Midbrain (tissue), 1 donor: ENCODE measurements at places on chromosomes 5 and 9.
A peak's percentile ranks its signal among the peaks of the same experiment; 100 is the strongest.

- DNase-seq: no peak
Observed at GRCh38 chr5:26791433-26791832, 247.0 kb downstream of the CDH9 start.

- no peak for DNase-seq
Observed at GRCh38 chr5:105836268-105836667, 1834.5 kb downstream of the EFNA5 start.

GRCh38 chr9:120545701-120546550 lies 34.0 kb downstream of the CDK5RAP2 start:
- DNase-seq: no peak

DNA sequence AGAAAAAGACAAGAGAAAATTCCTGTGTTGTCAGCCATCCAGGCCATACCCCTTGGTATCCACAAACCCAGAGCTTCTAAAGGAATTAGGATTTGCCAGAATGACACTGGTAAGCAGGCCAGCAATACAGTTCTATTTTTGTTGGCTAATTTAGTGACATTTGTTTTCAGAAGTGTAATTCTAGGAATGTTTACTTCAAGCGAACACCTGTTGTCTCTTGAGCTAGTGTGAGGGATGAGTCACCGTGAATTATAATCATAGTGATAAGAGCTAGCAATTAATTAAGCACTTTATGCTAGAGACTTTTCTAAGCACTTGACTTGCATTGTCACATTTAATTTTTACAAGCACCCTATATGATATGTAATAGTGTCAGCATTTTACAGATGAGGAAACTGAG lies 99.2 kb downstream of the PRKACG start:
- DNase-seq: no peak

DNA sequence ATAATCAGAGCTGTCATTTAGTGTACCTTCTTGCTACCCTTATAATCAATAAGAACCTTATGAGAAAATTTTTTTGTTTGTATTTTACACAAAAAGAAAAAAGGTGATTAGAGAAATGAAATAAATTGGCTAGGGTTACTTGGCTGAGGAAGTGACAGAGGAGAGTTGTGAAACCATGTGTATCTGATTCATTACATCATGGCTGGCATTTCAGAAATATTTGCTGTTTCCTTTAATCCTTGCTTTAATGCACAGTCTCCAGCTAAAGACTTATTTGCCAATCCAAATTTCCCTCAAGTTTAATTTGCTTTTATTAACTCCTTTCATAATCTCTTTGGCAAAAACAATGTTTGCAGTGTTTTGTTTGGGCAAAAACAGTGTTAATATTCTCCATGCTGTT lies 543.1 kb downstream of the KIF4B start:
- no peak for DNase-seq

DNA sequence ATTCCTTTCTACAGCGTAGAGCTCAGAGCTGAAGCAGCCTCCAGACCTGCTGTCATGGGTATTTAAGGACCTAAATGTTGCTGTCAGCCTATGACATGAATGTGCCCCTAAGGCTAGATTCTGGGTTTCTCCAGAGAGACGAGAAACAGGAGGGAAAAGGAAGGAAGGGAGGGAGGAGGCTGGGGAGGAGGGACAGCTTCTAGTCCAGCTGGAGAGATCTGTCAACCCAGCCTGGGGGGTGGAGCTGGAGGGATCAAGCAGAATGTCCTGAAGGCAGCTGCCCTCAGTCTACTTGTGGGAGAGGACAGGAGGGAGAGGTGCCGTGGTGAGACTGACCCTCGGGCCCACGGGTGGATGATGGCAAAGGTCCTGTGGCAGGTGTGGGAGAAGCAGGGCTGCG lies 1.1 kb upstream of the DBH start:
- no peak for DNase-seq

DNA sequence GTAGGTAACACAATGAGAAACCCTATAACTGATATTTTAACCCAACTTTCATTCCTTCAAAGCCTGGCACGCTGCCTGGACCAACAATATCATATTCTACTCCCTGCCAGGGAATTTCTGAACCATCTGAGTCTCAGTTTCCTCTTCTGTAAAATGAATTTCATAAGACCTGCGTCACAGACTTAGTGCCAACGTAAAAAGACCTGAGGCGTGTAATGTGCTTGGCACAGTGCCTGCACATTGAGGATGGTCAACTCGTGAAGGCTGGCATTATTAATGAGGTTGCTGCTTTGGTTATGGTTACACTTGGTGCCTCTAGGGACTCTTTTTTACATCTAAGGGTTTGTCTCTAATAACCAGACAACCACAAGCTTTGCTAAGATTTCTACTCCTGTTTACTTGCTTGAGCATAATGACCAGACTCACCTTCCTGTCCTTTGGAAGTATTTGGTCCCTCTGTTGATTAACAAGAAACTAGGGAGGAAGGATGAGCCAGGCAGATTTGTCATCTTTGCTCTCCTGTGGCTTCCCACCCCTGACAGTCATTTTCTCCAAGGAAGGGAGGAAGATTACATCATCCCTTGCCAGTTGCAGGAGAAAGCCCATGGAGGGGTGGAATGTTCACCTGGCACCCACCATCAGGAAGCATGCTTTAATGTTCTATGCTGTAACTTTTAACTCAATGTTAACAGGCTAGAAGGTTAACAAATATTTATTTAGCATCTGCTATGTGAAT lies 79.0 kb downstream of the PAPPA start:
- DNase-seq: no peak

GRCh38 chr5:167881041-167881440 lies 410.4 kb upstream of the WWC1 start:
- no peak for DNase-seq

DNA sequence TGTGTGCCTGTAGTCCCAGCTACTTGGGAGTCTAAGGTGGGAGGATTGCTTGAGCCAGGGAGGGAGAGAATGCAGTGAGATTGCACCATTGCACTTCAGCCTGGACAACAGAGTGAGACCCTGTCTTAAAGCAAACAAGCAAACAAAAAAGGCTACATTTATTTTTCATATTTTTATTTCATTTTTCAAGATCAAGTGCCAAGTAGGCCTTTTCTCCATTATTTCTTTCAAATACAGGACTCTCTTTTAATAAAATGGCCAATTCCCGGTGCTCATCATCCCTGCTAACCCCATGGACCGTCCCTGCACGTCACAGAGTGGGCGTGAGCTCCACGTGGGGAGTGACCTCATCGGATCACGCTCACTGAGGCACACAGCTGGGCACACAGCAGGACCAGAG lies 9.3 kb upstream of the GBGT1 start:
- no peak for DNase-seq

- peak; percentile 47 for DNase-seq
Observed at GRCh38 chr9:23492126-23493002, 333.7 kb downstream of the ELAVL2 start.

DNA sequence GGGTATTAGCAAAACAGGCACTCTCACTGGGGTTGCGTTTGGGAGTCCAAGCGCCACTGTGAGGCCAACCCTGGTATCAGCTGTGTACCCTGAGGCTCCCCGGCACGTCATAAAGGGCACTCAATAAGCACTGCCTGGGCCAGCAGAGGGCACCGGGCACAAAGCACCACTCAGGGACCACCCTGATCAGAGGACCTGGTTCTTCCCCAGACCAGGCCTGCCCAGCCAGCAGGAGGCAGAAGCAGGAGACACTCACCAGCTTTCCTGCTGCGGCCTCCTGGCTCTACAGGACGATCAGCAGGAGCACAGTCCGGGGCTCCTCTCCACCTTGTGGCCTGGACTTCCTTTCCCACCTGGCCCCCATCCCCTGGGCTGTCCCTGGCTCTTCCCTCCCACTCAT lies 12.6 kb downstream of the MGAT1 start:
- DNase-seq: no peak

- no peak for DNase-seq
Observed at GRCh38 chr5:137365126-137365865, 133.8 kb downstream of the SPOCK1 start.

DNA sequence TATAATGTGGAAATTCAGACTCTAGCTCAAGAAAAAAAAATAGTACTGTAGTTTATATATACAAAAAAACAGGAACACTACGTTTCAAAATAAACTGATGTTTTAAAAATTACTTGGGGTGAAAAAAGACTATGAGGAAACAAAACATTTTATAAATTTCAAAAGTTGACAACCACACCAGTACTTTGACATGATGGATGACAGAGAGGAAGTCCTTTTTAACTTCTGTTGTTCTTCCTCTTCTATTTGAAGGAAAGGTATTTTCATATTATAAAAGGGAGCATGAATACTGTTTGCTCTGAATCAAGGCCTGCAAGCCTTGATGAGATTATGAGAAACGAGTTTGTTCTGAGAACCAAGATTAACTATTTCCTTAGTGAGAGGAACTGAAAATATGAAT lies 456.9 kb downstream of the TAF11L14 start:
- DNase-seq: no peak

- DNase-seq: no peak
Observed at GRCh38 chr9:86116425-86116824, 17.1 kb upstream of the GOLM1 start.

DNA sequence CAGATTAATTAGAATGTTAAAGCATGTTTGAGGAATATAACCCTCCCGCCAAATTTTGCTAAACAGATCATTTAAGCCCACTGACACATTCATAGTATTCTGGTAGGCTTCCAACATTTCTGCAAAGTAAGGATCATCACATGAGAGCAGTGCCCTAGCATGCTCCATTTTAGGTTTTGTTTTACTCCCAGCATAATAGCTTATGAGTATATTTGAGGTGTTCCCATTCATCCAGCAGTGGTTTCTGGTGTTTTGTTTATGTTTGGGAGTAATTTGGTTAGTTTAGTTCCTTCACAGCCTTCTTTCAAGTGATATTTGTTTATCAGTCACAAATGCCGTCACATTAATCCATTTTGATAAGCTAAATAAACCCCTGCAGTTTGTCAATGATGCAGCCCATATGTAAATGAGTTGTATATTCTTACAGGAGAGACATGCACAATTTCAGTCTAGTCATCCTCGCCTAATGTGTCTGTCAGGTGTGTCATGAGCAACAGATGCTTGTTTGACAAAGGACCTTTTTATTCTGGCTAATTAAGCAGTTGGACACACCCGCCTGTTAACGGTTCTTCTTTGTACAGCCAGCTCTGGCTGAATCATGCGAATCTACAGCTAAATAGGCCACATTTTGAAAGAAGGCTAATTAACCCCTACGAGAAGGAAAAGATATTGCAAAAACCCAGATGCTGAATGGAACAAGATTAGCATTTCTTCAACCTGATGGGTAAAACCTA lies 124.4 kb downstream of the RFX3 start:
- no peak for DNase-seq

DNA sequence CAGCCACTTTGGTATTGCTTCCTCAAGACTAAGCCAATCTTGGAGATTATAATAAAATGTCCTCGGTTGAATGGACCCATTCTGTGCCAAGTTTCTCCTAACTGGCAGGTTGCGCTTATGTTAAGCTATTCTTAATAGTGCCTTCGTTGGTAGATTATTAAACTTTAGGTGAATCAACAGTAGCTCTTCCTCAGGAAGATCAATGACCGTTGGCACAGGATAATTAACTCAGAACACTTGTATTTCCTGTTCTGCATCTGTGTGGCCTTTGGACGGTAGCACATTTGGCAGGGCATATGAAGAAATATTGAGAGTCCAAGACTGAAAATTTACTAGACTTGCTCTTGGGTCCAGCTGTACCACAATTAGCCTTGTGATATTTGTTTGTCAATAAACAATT lies 402.9 kb downstream of the MLLT3 start:
- no peak for DNase-seq

- no peak for DNase-seq
Observed at GRCh38 chr5:14112998-14113652, 30.0 kb upstream of the TRIO start.

DNA sequence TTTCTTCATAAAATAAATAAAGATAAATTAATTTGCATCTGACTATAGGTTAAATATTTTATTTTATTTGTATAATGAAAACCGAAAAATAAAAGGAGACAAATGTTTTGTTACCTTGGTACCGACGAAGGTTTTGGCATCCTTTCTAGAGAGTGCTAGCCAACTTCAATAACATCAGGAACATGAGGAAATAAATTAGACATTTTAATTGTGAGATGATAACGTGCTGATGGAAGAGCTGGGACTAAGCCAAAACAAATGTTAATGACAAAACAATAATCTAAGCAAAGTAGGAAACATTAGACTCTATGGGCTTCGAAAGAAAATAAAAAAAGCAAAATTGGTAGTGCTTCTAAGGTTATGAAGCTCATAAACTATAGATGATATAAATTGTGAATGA lies 201.0 kb downstream of the IRX2 start:
- no peak for DNase-seq

DNA sequence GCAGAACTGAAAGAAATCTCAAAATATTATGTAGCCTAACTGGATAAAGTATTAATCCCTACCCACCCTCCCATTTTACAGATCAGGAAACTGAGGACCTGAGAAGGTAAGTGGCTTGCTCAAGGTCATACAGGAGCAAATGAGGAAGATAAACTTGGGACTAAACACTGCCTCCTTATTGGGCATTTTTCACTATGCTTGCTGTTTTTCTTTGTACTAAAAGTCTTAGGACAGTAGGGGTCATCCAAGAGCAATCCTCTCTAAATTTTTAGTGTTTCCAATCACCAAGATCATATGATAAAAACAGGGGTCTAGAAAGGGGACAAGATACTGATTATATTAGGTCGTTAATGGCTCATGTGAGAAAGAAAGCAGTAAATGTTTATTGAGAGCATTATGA lies 80.8 kb downstream of the RORB start:
- peak; percentile 14 for DNase-seq

DNA sequence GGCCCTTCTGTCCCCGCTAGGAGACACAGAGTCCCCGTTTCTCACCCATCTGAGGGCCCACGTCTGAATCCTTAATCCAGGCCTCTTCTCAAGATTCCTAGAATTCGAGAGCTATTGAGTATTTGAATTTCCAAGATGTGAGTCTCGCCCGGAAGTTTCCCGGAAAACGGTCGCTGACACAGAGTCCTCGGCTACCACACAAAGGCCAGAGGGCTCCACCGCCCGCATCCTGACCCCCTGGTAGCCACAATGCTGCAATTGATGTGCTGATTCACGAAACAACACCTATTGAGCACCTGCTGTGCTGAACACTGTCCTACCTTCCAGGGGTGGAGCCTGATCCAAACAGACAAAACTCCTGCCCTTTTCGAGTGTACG lies 670 bp upstream of the FBP1 start:
- DNase-seq: no peak

- no peak for DNase-seq
Observed at GRCh38 chr5:168813184-168813968, 234.2 kb upstream of the PANK3 start.

- no peak for DNase-seq
Observed at GRCh38 chr9:13470836-13471235, 191.3 kb upstream of the MPDZ start.

DNA sequence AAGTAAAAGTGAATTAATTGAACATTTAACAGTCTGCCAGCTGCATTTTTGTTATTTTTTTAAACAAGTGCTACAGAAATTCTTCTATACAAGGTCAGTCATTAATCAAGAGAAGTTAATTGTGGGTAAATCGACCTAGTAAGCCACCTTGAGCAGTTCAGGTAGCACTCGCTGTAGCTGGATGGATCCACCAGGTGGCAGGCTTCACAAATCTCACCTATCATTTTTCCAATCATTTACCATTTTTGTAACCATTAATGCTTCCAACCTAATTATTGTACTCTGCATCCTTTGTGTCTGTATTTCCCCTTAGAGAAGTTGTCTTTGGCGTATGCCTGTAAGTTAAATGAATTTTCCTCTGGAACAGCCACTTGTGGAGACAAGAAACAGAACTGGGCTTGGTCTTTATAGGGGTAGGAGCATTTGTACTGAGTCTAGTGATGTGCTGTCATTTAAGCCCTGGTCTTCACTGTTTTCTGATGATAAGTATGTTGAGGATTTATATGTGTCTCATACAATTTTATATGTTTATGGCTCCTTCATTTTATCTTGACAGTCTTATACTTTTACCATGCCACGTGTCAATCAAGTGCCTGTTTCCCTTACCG lies 39.5 kb downstream of the CD180 start:
- no peak for DNase-seq
